ENCODE measurements at places on chromosomes 11 and 22.
A peak's percentile ranks its signal among the peaks of the same experiment; 100 is the strongest.

- DNase-seq: no peak
Measured at GRCh38 chr11:133636711-133637355, 104.5 kb upstream of the OPCML start.

DNA sequence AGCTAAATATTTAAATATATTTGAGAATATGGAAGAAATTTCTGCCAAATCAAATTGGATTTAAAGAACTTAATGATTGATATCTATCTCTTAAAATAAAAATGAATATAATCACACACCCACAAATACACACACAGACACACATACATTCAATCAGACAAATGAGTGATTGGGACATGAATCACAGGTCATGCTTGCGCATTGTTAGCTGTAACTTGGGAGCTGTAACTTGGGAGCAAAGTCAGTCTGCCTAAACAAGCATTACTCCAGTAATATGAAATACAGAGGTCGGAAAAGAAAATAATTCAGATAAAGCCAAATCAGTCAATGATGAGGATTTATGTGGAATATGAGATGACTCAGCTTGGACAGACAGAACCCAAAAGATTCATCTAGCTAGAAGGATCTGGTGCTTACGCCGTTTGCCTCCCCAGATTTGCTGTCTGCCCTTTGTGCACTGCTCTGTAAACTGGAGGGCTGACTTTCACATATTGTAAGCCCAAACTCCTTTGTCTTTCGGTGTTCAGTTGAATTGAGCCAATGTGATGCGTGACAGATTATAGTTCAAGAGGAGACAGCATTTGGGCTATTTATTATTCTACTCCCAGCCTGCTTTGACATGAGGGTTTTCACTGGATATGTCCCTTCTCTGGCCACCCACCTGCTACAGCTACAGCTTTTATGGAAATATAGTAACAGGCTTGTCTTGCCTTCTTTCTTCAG is 1.6 kb downstream of the OR56B1 start:
- DNase-seq: no peak

GRCh38 chr11:121418625-121419114 is 33.4 kb upstream of the SORL1 start:
- peak; percentile 47 for DNase-seq

GRCh38 chr11:33063326-33063881 is 24.0 kb downstream of the TCP11L1 start:
- peak; percentile 50 for DNase-seq

GRCh38 chr11:35134403-35135148 is 4.4 kb upstream of the CD44 start:
- DNase-seq: no peak

- DNase-seq: peak; percentile 85
Measured at GRCh38 chr11:112082729-112083128, 3.8 kb downstream of the TIMM8B start.

DNA sequence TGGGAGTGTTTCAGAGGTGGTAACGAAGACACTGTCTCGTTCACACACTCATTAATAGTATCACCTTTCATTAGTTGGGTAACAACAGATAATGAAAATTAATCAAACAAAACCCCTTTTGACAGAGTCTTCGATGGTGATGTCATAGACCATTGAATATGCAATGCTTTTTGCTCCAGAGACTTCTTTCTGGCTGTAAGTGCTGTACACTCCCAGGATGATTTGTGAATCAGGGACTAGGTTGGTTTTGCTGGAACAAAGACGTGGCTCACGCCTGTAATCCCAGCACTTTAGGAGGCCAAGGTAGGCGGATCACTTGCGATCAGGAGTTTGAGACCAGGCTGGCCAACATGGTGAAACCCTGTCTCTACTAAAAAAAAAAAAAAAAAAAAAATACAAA is 9.5 kb upstream of the RASSF10 start:
- DNase-seq: no peak

DNA sequence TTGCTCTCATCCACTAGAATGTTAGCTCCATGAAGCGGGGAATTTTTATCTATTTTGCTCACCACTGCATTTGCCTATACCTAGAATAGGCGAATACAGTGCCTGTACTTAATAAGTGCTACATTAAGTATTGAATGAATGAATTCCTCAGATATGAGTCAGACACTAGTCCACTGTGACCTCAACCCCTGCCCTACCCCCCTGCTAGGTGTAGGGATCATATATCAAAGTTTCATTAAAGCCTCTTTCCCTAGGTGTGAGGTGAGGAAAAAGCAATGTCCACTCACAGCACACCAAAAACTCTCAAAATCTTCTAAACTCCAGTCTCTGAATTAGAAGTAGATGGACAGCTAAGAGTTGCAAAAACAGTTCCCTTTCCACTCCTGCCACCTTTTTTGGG is 9.8 kb upstream of the PSMA1 start:
- DNase-seq: no peak

DNA sequence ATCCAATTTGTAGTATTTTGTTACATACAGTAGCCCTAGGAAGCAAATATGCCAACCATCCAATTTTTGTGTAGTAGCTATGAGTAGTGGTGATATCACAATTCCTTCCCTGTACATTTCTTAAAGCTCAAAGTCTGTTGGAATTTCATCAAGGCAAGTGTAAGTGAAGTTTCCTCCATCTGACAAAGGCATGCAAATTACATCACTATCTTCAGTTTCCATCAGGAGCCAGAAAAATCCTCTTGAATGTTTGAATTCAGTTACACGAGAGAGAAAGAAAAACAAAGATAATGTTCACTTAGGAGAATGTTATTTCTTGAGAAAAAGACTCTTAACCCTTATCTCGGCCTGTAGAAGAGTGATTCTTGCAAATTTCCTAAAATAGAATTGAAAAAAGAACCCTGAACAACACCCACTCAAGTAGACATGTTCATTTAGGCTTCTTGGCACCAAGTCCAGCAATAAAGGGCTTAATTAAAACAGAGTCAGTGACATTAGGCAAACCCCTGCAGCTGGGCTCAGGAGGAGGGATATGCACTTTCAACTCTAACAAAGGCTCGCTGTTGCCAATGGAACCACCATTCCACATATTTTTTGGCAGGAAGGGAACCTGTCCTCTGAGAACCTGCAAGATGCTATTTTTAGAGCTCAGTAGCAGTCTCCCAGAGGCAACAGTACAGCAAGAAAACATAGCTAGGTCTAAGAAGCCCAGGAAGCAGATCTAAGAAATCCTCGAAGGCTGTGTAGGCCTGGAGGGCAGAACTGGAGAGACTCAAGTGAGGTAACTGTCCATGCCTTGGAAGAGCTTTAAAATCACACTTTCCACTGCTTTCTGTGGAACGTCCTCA is 144.6 kb downstream of the CCDC81 start:
- peak; percentile 44 for DNase-seq

GRCh38 chr11:40294349-40294735 is 1165.1 kb downstream of the LRRC4C start:
- DNase-seq: no peak

- DNase-seq: no peak
Measured at GRCh38 chr11:96173422-96173821, 169.6 kb downstream of the MAML2 start.

DNA sequence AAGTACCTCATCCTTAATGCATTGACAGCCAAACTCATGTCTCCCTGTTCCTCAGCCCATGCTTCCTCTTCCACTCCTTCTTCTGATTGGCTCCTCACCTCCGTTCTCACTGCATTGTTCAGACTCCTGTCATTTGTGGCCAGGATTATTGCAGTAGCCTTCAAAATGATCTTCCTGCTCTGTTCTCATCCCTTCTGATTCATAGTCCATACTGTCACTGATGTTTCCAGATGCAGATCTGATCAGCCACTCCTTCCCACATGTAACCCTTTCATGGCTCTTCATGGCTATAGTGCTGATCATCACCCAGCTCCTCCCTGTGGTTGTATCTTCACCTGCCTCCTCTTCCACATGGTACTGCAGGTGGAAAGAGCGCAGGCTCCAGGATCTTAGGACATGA is 71.7 kb downstream of the DEPDC5 start:
- no peak for DNase-seq

DNA sequence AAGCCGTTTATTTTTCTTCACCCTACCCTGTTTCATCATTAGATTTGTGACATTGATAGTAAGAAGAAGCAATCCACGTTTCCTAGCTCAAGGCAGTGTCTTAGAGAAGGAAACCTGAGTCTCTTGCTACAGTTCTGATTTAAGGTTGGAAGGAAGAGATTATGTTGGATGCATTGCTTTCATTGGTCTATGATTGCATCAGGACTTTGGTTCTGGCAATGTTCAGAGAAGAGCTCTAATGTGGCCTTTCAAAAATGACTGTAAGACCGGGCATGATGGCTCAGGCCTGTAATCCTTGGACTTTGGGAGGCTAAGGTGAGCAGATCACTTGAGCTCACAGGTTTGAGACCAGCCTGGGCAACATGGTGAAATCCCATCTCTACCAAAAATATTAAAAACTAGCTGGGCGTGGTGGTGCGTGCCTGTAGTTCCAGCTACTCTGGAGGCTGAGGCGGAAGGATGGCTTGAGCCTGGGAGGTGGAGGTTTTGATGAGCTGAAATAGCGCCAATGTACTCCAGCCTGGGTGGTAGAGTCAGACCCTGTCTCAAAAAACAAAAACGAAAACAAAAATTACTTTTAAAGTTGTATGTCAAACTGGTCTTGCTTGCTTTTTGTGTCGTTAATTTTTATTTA is 4.1 kb downstream of the NUCB2 start:
- DNase-seq: no peak

DNA sequence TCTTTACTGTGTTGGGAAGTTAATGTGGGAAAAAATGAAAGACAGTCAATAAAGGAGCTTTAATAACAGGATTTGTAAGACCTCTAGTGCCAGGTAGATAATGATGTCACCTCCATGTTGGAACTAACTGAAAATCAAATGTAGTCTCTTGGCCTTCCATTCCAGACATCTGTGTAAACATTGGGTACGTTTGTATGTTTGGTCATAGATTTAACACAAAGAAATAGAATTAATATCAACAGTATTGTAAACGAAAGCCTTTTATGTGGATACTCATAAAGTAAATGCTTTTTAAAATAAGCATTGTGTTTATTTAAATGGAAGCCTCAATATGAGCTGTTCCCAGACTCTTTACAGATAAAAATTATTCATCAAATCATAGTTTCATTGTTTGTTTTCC is 605.7 kb downstream of the METTL15 start:
- no peak for DNase-seq

DNA sequence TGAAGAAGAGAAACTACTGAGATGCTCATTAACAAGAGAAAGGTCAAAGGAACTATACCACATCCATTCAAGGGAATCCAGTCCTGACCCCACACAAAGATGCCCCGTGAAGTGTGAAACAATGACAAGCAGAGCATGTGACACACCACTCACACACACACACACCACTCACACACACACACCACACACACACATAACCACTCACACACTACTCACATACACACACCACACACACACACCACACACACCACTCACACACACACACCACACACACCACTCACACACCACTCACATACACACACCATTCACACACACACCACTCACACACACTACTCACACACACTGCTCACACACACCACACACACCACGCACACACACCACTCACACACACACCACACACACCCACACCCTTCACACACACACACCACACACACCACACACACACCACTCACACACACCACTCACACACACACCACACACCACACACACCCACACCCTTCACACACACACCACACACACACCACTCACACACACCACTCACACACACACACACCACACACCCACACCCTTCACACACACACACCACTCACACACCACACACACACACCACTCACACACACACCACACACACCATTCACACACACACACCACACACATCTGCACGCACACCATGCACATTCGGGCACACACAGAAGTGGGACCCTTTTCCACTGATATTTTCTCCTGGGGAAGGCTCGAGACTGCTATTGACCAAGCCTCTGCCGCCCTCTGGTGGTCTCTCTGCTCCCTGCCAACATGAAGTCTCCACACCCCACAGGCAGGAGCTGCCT is 32.0 kb upstream of the COMT start:
- DNase-seq: peak; percentile 73

- DNase-seq: no peak
Measured at GRCh38 chr11:31455177-31455576, 54.2 kb downstream of the IMMP1L start.

- no peak for DNase-seq
Measured at GRCh38 chr11:119310682-119311052, 6.3 kb downstream of the MCAM start.

Measured in LHCN-M2 (cell line).